Natural killer cell (primary cell): ENCODE measurements at places on chromosomes 5 and 9. TPM values are rescaled to one million over a fixed set of nuclear protein-coding genes. Genes with fewer than 3 reads are reported as not detected.

Gene TENT4A
- 65.6 TPM for total RNA-seq

Gene PPP1R26
- 3.2 TPM for total RNA-seq

Gene PPP2R2B
- total RNA-seq = 44.9 TPM

Gene RASEF
- total RNA-seq = not detected

Gene INSL4
- not detected for total RNA-seq

GRCh38 chr9:114666401-114666800, 8.8 kb upstream of the TEX53 start:
- H3K36me3 ChIP-seq = no peaks in the 10 kb centered on the region
- no peak for DNase-seq
- peaks cover 3% of the 10 kb centered on the region for H3K27me3 ChIP-seq
- H3K4me1 ChIP-seq = no peaks in the 10 kb centered on the region
- H3K27ac ChIP-seq = no peak overlapping the region
- H3K4me3 ChIP-seq = no peak overlapping the region

GRCh38 chr9:127833555-127833954, 20.9 kb downstream of the ENG start:
- H3K27ac ChIP-seq = no peak overlapping the region
- no peaks in the 10 kb centered on the region for H3K27me3 ChIP-seq
- H3K4me3 ChIP-seq = no peak overlapping the region
- no peak for DNase-seq
- H3K4me1 ChIP-seq = peaks cover 14% of the 10 kb centered on the region

- no peak overlapping the region for H3K27ac ChIP-seq
- no peaks in the 10 kb centered on the region for H3K36me3 ChIP-seq
- H3K4me3 ChIP-seq = no peak overlapping the region
- DNase-seq = no peak
Measured at GRCh38 chr9:114223564-114224246, 68.4 kb downstream of the COL27A1 start.

DNA sequence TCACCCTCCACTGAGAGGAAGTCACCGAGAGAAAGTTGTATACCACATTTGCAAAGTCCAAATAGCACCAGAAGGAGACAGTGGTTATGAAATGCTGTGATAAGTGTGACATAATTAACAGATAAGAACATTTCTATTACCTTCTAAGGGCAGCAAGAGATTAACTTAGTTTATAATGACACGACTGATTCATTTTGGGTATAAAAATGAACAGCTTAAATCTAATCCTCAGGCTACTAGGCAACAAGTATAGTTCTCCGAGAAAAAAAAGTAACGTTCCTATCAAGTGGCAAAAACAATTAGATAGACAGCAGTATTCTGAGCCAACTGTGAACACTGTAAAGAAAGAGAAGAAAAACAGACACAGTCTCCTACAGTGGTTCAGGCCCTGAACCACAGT, 431.2 kb upstream of the GRAMD2B start:
- no peak overlapping the region for H3K27ac ChIP-seq
- DNase-seq = no peak
- H3K36me3 ChIP-seq = no peaks in the 10 kb centered on the region
- H3K4me1 ChIP-seq = no peaks in the 10 kb centered on the region

GRCh38 chr5:117195076-117195475, 620.5 kb upstream of the SEMA6A start:
- H3K4me3 ChIP-seq = no peak overlapping the region
- no peak overlapping the region for H3K27ac ChIP-seq
- DNase-seq = no peak
- no peaks in the 10 kb centered on the region for H3K4me1 ChIP-seq

DNA sequence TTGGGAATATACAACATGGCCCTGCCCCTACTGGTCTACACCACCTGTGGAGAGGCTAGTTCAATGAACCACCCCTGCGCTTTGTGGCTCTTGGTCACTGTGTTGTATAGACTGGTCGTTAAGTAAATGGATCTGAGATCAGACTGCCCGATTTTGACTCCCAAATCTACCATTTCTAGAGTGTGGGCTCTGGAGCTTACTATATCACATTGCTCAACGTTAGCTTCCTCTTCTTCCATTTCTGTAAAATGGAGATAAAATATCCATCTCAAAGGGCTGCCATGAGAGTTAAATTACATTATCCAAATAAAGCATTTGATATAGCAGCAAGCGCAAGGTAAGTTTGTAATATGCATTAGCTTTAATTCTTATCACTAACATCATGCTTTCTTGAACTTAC, 52.7 kb upstream of the IFNK start:
- H3K4me1 ChIP-seq = no peaks in the 10 kb centered on the region
- H3K27me3 ChIP-seq = no peaks in the 10 kb centered on the region
- no peak overlapping the region for H3K27ac ChIP-seq
- no peak overlapping the region for H3K4me3 ChIP-seq
- no peaks in the 10 kb centered on the region for H3K36me3 ChIP-seq

GRCh38 chr5:120872297-120872696, 408.2 kb downstream of the PRR16 start:
- H3K36me3 ChIP-seq = no peaks in the 10 kb centered on the region
- no peak for DNase-seq
- H3K27ac ChIP-seq = no peak overlapping the region
- no peaks in the 10 kb centered on the region for H3K4me1 ChIP-seq
- H3K4me3 ChIP-seq = no peak overlapping the region

GRCh38 chr9:37025823-37026112, 8.3 kb downstream of the PAX5 start:
- no peak overlapping the region for H3K27ac ChIP-seq
- H3K36me3 ChIP-seq = no peaks in the 10 kb centered on the region
- peaks cover 57% of the 10 kb centered on the region for H3K4me1 ChIP-seq
- H3K4me3 ChIP-seq = peak overlapping the region; percentile 43
- no peak for DNase-seq

GRCh38 chr5:120452471-120452870, 11.6 kb upstream of the PRR16 start:
- no peak overlapping the region for H3K4me3 ChIP-seq
- H3K27ac ChIP-seq = no peak overlapping the region
- H3K27me3 ChIP-seq = no peaks in the 10 kb centered on the region
- H3K4me1 ChIP-seq = no peaks in the 10 kb centered on the region
- no peak for DNase-seq
- no peaks in the 10 kb centered on the region for H3K36me3 ChIP-seq
